GM04504 (cell line): ENCODE measurements at places on chromosomes 16 and 17.

DNA sequence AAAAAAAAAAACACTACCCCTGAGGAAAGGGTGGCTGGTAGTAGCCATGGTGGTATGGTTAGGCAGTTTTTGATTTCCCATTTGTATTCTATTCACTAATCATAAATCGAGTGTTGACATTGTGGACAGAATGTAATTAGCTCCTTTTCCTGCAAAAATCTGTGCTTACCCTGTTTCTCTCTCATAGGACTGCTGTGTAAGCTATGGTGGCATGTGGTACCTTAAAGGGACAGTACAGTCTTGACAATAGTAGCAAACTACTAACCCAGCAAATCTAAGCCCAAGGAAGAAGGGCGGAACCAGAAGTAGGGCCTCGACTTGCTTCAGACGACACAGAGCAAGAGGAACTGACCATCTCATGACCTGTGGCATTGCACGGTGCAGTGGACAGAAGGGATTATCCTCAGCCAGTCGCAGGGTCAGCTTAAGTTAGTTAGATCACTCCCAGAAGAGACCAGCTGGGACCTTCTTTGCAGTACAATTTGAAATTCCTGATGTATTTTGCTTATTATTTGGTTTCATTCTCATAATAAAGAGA is 36.3 kb downstream of the POLR3E start:
- DNase-seq, result no peak

DNA sequence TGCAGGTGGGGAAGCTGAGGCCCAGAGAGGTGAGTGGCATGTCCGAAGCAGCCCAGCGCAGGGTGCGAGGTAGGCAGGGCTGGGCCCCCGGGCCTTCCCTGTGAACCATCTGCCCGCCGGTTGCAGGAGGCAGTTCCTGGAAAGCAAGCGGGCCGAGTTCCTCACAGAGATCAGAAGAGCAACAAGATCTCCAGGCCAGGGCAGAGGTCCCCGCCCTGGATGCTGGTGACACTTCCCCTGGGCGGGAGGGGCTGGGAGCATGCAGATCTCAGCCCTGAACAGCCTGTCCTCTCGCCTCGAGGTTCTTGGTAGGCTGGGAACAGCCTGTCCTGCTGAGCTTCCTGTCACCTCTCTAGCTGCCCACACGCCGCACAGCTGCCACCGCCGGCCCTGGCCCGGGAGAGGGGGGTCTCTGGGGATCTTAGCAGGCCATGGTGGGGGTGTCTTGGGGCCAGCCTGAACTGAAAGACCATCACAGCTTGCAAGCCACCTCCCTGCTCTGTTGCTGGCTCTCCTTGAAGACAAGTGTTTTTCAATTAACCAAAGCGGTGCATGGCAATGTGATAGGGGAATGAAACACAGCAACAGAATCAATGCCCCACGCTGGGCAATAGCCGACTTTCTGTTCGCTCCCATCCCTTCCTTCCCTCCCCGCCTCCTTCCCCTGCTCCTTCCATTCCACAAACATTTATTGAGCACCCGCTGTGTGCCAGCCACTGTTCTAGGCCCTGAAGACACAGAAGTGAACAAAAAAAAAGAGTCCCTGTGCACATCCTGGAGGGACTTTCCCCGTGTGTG is 31.7 kb downstream of the SOCS1 start:
- DNase-seq, result no peak

GRCh38 chr16:13402601-13403000 is 501.2 kb downstream of the SHISA9 start:
- no peak for DNase-seq

DNA sequence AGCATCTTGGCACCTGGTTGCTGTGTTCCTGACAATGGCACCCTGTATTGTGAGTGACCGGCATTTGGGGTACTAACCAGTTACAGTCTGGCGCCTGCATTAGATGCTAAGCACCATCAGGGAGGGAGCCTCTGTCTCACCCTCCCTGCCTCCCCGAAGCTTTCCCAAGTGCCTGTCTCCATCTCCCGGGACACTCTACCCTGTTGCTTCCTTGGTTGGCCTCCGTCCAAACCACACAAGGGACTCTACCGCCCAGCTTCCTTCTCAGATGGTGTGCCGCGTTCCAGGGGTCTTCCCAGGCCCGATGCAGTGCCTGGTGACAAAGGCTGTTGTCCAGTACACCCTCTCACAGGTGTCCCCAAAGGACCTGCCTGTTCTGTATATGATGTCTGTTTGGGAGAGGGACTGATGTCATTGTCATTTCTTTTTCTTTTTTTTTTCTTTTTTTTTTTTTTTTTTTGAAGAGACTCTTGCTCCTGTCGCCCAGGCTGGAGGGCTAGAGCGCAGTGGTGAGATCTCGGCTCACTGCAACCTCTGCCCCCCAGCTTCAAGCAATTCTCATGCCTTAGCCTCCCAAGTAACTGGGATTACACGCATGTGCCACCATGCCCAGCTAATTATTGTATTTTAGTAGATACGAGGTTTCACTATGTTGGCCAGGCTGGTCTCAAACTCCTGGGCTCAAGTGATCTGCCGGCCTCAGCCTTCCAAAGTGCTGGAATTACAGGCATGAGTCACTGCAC is 6.7 kb downstream of the SNN start:
- no peak for DNase-seq

DNA sequence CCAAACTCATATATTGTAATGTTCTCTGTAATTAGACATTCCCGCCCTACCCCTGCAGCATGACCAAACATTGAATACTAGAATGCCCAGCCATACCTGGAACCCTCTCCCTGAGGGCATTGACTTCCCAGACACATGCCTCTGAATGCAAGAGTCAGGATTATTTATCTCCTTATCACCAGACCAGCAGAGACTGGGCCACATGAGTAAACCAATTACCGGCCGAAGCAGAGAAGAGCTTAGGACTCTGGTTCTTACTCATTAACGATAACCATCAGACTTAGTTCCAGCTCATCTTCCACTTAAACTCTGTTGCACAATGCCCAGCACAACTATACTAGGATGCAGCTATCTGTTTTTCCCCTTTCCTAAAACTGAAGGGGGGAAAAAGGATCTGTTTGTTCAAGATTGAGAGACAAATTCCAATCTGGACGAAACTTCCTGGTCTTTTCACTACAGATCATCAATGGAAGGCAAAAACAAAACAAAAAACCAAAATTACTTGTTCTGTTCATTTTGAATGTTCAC is 88.2 kb upstream of the CORO6 start:
- DNase-seq, result peak; percentile 62

DNA sequence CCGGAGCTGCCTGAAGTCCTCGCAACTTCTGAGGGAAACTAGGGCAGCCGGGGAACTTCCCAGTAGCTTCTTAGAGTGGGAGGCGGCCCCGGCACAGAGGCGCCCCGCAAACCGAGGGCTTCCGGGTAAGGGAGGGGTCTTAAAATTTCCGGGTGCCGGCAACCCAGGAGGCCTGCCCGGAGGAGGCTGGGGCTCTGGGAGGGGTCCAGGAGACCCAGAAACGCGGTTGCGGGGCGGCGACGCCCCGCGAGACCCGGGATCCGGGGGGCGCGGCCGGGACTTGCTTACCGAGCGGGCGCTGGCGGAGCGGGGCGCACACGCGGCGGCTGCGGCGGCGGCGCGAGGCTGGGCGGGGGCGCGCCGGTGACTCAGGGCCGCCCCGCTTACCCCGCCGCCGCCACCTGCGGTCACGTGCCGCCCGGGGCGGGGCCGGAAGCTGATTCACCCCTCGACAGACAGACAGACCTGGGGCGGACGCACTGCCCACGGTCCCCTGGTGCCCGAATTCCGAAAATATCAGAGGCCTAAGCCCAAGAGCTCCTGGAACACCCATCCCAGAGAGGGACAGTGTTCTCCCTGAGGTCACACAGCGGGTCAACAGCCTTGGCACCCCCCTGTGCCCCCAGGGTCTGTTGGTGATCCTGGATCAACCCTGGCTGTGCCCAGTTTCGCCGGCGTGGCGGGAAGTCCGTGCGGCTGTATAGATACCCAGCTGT is at the start of gene FAM83G:
Gene FAM83G (minus strand): TSS at position 344 of the 716 bp plus-strand sequence. CDS start 723 bp downstream, outside the sequence.
- peak; percentile 43 for DNase-seq

GRCh38 chr17:66411520-66411919 is 109.1 kb downstream of the PRKCA start:
- no peak for DNase-seq

- DNase-seq, result peak; percentile 94
These were observed 17.9 kb upstream of the TRPV3 start for GRCh38 chr17:3575511-3575910.

- no peak for DNase-seq
These were observed 49.4 kb downstream of the RABEP1 start for GRCh38 chr17:5331506-5331905.

GRCh38 chr16:28168991-28169554 is 42.7 kb downstream of the XPO6 start:
- no peak for DNase-seq

DNA sequence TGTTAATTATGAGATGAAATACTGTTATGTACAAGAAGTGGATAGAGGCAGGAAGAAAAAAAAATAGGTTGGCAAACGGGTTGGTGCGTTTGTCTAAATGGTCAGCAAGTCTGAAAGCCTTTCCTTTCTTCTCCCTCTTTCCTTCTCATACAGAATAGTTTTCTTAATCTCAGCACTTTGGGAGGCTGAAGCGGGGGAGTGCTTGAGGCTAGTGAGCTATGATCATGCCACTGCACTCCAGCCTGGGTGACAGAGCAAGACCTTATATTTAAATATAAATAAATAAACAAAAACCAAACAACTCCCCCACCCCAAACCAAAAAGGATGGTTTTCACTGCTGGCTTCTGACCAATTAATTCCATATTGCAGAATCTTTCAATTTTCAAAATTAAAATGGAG is 74.7 kb upstream of the CORO6 start:
- no peak for DNase-seq

DNA sequence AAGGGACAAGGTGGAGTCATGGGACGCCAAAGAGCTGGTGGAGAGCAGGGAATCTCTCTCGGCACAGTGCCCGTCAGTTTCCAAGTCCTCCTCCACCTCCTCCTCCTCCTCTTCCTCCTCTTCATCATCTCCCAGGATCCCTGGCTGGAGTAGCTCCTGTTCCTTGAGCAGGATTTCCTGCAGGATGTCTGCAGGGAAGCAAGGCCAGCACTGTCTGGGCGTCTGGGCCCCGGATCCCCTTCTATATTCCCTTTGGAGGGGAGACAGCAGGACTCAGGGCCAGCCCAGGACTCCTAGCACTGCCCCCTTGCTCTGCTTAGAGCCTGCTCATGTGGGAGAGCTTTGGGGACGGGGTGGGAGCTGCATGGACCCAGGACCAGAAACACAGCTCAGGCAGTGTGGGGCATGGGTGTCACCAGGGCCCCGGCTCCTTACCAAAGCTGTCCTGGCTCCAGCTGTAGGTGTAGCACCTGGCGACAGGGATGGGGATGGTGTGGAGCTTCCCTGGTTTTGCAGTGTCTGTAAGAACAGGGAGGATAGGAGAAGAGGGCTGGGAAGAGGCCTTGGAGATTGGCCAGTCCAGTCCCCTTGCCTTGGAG is 21.3 kb upstream of the PIK3R6 start:
- DNase-seq, result no peak

DNA sequence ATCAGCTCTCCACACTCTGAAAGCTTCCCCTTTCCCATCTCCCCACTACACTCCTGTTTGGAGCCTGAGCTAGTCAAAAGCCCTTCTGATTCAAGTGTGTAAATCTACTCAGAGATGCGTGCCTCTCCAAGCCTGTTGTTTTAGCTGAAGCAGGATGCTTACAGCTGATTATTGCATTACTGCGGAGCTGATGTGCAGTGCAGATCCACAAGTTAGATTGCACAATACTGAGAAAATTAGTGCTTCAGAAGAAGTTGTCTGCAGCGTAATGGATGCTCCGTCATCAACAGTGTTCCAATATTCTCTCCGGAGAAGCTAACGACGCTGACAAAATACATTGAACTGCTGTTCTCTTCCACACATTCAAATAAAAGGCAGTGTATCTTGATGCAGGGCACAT is 44.8 kb upstream of the NLRP1 start:
- no peak for DNase-seq

GRCh38 chr17:58207451-58207850 is 11.6 kb downstream of the MKS1 start:
- no peak for DNase-seq

GRCh38 chr16:13093661-13094060 is 192.3 kb downstream of the SHISA9 start:
- no peak for DNase-seq

GRCh38 chr16:18018376-18018775 is 318.2 kb downstream of the NPIPA8 start:
- no peak for DNase-seq

DNA sequence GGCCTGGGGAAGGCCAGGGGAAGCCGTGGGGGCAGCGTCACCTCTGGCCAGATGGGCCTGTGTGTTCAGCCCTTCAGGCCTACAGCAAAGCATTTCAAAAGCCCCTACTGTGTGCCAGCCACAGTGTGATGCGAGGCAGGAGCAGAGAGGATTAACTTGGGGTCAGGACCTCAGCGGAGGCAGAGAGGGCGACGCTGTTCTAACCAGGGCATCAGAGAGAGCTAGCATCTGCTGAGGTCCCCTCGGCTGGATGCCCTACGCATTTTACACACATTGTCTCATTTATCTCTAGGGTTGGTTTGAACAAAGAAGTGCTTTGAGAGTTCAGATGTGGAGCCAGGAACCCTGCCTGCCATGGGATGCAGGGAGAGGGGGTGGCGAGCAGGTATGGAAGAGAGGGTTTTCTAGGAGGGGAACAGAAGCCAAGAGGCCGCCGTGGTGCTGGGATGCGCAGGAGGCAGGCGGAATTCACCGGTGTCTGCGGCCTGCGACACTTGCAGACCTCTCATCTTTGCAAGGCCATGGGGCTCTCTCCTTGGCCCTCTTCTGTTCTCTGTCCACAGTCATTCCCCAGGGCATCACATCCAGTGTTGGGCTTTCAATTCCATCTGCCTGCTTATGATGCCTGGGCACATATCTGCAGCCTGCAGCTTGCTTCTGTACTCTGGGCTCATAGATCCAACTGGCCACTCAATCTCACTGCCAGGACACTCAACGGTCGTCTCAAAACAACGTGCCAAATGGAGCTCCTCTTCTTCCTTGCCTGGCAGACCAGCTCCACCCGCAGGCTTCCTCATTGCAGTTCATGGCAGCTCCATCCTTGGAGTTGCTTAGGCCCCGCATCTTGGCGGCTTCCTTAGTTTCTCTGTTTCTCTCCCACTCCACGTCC is 8.1 kb upstream of the NKD1 start:
- no peak for DNase-seq

- no peak for DNase-seq
These were observed 19.3 kb downstream of the MPRIP start for GRCh38 chr17:17061516-17061915.

- DNase-seq, result no peak
These were observed 82.5 kb downstream of the RGS9 start for GRCh38 chr17:65219707-65220106.
